ENCODE measurements at places on chromosomes 11 and 22. TPM values are rescaled to one million over a fixed set of nuclear protein-coding genes. Genes with fewer than 3 reads are reported as not detected.

DNA sequence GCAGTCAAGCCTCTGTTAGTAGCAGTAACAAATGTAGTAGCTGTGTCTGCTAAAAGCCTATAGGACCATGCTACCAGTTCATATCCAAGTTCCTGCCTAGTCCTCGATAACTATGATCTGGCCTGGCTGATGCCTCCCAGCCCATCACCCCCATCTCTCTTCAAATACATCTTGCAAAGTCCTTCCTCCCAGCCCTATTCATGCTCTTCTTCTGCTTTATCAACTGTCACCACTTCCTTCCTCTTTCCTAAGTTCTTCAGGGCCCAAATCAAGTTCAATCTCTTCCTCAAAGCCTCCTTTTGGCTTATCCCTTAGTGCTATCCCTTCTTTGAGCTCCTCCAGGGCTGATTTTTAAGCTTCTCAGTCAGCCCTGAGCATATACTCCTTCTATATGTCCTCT, 150.9 kb upstream of the THY1 start:
- DNase-seq = no peak

The GRM5 gene
- 0.25 TPM for polyA plus RNA-seq

- no peak for DNase-seq
Measured at GRCh38 chr11:35751664-35752061, 89.1 kb downstream of the TRIM44 start.

The MOGAT2 gene
- polyA plus RNA-seq = 1.6 TPM

GRCh38 chr22:37455896-37456295, 28.6 kb upstream of the ELFN2 start:
- DNase-seq = no peak

Measured in left renal cortex interstitium (tissue), 4 donors.